ENCODE measurements at places on chromosomes 7 and 10.

GRCh38 chr10:71255808-71256660, 43.7 kb downstream of the UNC5B start:
- DNase-seq: peak; percentile 84

DNA sequence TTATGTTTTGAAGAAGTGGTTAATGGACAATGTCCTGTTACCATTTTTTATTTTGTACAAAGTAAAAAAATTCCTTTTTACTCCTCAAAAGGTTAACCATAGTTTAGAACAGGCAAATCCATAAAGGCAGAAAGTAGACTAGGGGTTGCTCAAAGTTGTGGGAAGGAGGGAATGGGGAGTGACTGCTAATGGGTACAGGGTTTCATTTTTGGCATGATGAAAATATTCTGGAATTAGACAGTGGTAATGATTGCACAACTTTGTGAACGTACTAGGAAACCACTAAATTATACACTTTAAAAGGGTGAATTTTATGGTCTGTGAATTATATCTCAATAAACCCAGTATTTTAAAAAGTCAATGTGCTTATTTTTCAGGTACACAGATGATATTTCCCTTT, 35.4 kb upstream of the CDK14 start:
- peak; percentile 58 for DNase-seq

DNA sequence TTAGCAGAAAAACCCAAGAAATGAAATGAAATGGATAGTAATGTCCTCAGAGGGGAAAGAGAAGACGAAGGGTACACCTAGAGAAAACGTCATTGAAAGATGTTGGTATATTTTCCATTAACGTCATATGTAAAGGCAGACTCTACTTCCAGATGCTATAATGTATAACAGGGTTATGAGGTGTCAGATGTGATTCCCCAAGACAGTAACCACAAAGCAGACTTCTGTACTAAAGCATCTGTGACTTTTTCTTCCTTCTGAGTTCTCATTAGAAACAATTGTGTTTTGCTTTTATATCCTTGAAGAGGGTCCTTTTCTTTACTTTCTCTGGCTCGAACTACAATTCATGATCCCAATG, 37.4 kb downstream of the LRRC72 start:
- no peak for DNase-seq

DNA sequence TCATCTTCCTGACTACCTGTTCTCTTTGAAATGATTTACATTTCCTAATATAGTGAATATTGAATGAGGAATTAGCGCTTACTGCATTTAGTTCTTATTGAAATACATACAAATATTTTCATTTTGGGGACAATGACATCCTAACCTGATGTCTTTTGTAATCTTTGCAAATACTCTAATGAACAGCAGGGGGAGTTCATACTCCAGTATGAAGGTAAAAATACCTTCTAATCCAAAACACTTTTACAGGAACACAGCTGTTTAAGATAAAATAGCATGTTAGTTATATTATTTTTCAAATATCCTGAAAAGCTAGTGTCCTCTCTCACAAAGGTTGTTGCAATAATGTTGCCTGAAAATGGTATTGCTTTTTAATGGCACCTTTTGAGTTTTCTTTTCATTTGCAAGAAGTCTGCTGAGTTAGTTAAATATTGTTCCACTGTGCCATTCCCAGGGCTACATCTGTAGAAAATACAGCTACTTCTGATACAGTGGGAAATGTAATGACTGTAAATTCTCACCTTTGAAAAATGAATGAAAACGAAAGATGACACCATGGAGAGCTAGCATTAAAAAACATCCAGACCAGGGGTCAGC, 400.0 kb downstream of the PHF14 start:
- DNase-seq: peak; percentile 5

GRCh38 chr7:15204421-15204820, 301.9 kb upstream of the DGKB start:
- DNase-seq: no peak
